Uterine smooth muscle cell (primary cell): ENCODE measurements at places on chromosomes 4 and X. TPM values are rescaled to one million over a fixed set of nuclear protein-coding genes. Genes with fewer than 3 reads are reported as not detected.

SHOX gene
- not detected in 2 replicates for total RNA-seq

ERCC6L gene
- 2.6 and 12.4 TPM in 2 replicates for total RNA-seq

TRAM1L1 gene
- total RNA-seq, result 3.2 and 4.6 TPM in 2 replicates

MSANTD1 gene
- total RNA-seq, result 0.33 and 0.37 TPM in 2 replicates

NPFFR2 gene
- not detected in 2 replicates for total RNA-seq

CYLC1 gene
- total RNA-seq, result not detected in 2 replicates

GLRA3 gene
- total RNA-seq, result under 0.01 TPM in 1 of 2 replicates, not detected in the other

ANK2 gene
- total RNA-seq, result 66.1 and 90.4 TPM in 2 replicates

TLR8 gene
- total RNA-seq, result not detected in 2 replicates
